ENCODE measurements at places on chromosomes 6 and 20.

- no peak for DNase-seq
Measured at GRCh38 chr6:84258268-84258667, 30.8 kb upstream of the CEP162 start.

DNA sequence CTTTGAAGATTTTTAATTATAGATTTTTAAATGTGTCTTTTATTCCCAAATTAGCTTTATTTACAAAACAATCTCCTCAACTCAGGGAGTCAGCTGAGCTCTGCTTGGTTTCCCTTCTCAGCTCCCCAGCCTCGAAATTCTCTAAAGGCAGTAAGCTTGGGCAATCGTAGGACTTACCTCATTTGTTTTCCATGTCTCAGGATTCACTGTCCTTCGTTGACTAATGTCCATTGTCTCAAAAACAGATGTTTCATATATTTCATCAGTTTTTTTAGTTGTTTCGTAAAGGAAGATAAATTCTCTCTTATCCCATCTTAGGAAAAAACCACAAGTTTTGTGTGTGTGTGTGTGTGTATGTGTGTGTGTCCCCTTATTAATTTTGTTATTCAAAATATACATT is 102.2 kb upstream of the ADGRF1 start:
- DNase-seq = no peak

DNA sequence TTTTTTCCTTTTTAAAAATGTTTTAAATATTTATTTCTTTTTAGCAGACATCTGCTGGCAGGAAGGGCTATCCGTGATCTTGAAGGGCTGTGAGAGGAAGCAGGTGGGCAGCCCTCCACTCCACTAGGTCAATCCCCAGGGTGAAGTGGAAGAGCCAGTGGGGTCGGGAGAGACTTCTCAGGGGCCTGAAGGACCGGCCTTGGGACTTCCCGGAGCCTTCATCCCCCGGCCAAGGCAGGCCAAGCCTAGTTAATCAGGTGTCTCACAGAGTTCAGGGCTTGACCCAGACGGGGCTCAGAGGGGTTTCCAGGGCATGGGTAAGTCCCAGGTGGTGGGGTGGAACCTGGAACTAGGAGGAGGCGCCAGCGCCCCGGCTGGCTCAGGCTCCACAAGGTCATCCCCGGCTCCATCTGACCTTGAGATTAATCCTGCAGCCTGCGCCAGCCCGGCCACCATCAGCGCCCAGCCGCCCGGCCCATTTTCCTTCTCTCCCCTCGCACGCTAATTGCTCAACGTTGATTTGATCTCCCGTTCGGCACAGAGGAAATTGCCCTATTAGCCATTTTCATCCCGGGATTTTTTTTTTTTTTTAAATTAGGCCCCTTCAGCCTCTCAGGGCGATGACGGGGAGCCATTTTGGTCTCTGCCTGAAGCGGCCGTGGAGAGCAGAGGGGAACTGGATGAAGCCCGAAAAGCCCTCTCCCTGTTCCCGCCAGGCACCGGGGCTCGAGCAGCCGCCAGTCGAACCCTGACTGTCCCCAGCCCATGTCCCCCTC is 44.4 kb downstream of the MDFI start:
- no peak for DNase-seq

DNA sequence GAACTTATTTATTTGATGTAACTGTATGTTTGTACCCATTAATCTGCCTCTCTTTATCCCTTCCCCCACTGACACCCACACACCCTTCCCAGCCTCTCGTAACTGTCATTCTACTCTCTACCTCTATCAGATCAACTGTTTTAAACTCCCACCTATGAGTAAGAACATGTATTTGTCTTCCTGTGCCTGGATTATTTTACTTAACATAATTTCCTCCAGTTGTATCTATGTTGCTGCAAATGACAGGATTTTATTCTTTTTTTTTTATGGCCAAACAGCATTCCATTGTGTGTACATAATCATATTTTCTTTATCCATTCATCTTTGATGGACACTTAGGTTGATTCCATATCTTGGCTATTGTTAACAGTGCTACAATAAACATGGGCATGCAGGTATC is 49.3 kb downstream of the PHACTR2 start:
- DNase-seq = no peak

DNA sequence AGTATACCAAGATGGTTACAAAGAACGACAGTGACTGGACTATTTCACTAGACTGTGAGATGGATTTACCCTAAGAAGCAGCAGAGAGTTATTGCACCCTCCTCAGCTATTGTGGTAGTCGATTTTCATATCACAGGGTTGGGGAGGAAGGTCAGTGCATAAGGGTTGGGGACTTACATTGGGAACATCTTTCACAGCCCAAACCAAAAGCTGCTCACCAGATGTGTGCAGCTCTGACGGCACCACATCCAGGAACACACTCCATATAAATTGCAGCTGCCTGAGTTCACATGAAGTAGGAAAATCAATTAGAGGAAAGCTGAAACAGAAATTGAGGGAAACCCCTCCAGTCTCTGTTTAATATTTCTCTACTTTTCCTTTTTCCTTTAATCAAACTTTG is 470.5 kb upstream of the NRSN1 start:
- no peak for DNase-seq

- no peak for DNase-seq
Measured at GRCh38 chr6:143443096-143443495, 7.4 kb downstream of the ADAT2 start.

DNA sequence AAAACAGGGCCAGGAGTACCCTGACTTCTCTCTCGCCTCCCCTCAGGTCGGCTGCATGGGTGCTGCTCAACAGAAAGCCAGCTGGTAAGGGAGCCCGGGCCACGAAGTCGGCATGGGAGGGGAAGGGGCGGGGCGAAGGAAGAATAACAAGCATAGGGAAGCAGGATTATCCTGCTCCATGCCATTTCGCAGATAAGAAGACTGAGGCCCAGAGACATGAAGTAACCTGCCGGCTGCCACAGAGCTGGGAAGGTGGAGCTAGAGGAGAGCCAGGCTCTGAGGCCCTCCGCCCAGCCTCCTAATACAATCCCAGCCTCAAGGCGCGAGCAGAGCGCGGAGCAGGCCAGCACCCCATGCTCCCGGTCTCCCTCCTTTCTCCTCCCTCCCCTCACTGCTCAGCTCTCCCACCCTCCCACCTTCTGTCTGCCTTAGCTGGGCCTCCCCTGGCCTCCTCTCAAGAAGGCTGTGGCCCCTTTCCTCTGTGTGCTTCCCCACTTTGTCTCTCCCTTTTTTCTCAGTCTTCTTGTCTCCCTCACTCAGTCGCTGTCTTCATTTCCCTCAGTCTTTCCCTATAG is 13.2 kb upstream of the HMGA1 start:
- DNase-seq = no peak

DNA sequence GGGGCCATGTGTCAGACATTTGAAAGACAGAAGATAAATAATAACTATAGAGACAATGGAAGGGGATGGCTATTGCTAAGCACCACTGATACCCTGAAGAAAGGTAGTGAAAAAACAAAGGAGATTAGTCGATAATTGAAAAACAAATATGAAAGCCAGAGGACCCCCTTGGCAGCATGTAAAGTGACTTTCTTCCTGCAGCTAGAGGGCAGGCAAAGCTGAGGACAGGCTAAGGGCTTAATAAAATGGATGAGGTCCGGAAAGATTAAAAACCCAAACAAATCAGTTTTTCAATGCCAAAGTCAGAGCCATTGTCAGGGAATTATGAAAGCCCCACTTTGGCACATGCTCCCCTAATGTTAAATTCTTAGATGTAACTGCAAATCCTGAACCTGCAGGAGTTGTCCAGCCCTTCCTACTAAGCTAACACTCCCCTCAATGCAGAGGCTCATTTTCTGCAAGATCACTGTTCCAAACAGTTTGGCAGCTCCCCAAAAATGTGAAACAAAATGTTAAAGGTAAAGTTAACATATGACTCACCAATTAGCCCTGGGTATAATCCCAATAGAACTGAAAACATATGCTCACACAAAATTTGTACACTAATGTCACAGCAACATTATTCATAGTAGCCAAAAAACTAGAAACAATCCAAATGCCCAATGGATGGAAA is 1177.9 kb downstream of the GRIK2 start:
- DNase-seq = no peak

- DNase-seq = peak; percentile 33
Measured at GRCh38 chr6:25053875-25054371, 118.2 kb upstream of the RIPOR2 start.

GRCh38 chr6:72959821-72960220 is 265.5 kb downstream of the KHDC1L start:
- DNase-seq = no peak

DNA sequence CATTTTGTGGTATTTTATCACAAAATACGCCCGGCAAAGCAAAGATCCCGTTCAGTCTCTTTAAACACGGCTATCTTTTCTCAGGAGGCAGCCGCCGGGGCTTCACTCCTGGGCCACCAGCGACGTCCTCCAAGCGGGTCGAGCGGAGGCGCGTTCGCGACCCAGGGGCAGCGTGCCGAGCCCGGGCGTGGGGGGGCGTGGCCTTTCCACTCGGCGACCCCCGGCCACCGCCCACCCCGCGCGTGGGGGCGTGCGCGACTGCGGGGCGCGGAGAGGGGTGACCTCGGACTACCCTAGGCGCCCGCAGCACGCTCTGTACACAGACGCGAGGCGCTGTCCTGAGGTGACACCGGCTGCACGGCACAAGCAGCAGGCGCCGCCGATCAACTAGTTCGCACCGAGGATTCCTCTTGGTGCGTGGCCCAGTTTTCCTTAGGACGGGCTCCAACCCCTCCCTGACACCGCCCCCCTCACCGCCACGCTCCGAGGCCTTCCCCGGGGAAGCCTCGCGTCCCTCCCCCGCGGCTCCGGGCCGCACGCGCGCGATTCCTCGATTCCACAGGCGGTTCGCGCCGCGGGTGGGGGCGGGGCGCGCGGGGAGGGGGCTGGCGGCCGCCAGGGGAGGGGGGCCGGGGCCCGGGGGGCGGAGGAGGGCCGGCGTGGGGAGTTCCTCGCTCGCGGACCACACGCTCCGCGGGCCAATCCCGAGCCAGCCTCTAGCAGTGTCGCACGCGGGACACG is 1.1 kb upstream of the JARID2 start:
- peak; percentile 74 for DNase-seq

DNA sequence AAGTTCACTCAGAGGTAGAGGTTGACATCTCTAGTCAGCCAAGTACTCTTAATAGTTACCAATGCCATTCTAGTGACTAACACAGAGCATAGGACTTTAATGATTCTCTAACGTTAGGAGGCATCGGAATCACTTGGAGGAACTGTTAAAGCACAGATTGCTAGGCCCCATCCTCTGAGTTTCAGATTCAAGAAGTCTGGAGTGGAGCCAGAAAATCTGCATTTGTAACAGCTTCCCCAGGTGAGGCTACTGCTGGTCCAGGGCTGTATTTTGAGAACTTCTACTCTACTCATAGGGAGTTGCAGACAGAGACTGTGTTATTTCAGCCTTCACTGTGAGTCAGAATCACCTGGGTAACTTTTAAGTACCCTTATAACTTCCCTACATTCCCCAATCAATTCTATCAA is 5.7 kb downstream of the LMBRD1 start:
- DNase-seq = no peak

DNA sequence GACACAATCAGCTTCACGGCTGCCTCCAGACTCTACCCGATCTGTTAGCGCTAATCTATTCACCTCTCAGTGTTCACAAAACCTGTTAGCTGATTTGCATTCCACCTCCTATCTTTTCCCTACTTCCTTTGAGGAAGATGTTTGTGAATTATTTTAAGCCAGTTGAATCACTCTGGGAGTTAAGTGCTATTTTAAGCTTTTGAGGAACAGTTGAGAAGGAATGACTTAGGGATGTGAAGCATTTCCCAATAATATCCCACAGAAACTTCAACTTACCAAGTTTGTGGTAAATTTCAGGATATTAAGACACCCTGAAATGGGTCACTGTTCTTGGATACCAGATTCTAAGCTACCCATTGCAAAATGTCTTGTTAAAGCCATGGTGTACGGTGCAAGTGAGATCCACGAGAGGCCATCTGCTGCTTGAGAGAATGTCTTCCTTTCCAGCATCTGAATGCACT is 145.2 kb upstream of the CITED2 start:
- DNase-seq = no peak

GRCh38 chr6:168021581-168021980 is 24.1 kb downstream of the KIF25 start:
- no peak for DNase-seq

GRCh38 chr20:60053125-60053817 is 95.0 kb downstream of the CDH26 start:
- DNase-seq = no peak

DNA sequence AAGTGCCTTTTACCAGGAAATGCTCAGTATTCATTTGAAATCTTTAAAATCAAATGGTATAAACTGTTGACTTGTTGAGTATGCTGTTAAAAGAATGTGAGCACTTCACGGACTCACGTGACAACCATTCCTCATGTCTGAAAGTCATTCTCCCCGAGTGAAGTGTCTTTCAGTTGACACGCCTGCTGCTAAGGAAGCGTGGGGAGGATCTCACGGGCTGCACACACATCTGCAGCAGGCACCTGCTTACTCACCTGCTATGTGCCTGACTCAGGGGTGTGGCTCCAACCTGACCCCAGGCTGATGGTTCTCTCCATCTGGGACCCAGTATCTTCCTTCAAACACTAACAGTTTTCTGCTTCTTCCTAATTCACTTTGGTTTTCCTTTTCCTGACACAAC is 32.7 kb downstream of the WDR27 start:
- no peak for DNase-seq

- no peak for DNase-seq
Measured at GRCh38 chr6:167742719-167743303, 83.9 kb upstream of the AFDN start.

GRCh38 chr6:46350714-46351113 is 140.5 kb downstream of the RCAN2 start:
- DNase-seq = no peak

GRCh38 chr6:159691133-159691962 is 1.7 kb downstream of the SOD2 start:
- peak; percentile 90 for DNase-seq

- no peak for DNase-seq
Measured at GRCh38 chr6:106194949-106195921, 109.1 kb downstream of the PRDM1 start.

GRCh38 chr6:79330704-79331103 is 96.2 kb upstream of the HMGN3 start:
- no peak for DNase-seq

DNA sequence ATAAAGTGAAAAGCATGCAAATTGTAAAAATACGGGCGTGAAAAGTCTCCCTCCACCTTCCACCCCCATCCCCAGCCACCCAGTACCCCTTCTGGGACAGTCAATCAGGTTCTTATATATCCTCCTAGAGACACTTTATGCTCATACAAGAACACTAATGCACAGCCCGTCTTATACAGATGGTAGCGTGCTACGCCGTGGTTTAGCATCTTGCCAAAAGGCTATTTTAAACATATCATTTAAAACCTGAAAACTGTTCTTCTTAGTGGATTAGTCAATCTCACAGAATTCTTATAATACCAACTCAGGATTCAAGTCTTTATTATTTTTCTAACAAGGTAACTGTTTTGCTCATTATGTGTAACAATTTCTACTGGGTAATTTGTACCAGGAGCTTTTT is 57.2 kb upstream of the MRPS10 start:
- no peak for DNase-seq
